Stomach (tissue), 19 donors: ENCODE measurements at places on chromosomes 7 and 10. TPM values are rescaled to one million over a fixed set of nuclear protein-coding genes. Genes with fewer than 3 reads are reported as not detected.

GRCh38 chr7:19707240-19707639 lies 1.6 kb downstream of the POLR1F start:
- peaks cover 16% of the 10 kb centered on the region for H3K36me3 ChIP-seq
- peaks cover 13% of the 10 kb centered on the region for H3K4me1 ChIP-seq
- no peak for DNase-seq
- H3K27ac ChIP-seq: no peak overlapping the region
- H3K4me3 ChIP-seq: peak overlapping the region; percentile 94

GRCh38 chr7:135341049-135341448 lies 107.4 kb downstream of the STRA8 start:
- DNase-seq: no peak
- no peak overlapping the region for H3K27ac ChIP-seq
- H3K27me3 ChIP-seq: no peaks in the 10 kb centered on the region
- H3K4me1 ChIP-seq: no peaks in the 10 kb centered on the region
- H3K4me3 ChIP-seq: no peak overlapping the region

GRCh38 chr7:77989981-77990566 lies 191.5 kb downstream of the PHTF2 start:
- no peak overlapping the region for H3K4me3 ChIP-seq
- peak; percentile 58 for DNase-seq
- no peak overlapping the region for H3K27ac ChIP-seq
- no peaks in the 10 kb centered on the region for H3K27me3 ChIP-seq
- no peaks in the 10 kb centered on the region for H3K4me1 ChIP-seq

GRCh38 chr10:53009961-53010907 lies 237.7 kb upstream of the MBL2 start:
- H3K4me3 ChIP-seq: no peak overlapping the region
- no peaks in the 10 kb centered on the region for H3K4me1 ChIP-seq
- no peak for DNase-seq
- no peaks in the 10 kb centered on the region for H3K27me3 ChIP-seq

DNA sequence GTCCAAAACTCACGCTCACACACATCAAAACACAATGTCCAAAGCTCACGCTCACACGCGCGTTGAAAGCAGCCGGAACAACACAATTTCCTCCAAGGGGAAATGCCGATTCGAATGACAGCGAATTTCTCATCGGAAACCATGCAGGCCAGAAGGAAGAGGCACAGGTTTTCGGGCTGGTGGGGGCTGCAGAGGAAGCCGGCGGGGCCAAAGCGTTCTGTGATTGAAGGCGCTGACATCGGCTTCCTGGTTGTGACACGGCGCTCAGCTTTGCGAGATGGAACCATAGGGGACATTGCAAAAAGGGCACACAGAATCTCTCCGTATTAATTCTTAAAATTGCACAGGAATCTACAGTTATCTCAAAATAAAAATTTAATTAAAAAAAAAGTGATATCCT lies 61.3 kb downstream of the FOXL3 start:
- no peaks in the 10 kb centered on the region for H3K27me3 ChIP-seq
- no peak overlapping the region for H3K27ac ChIP-seq
- H3K36me3 ChIP-seq: no peaks in the 10 kb centered on the region
- no peak overlapping the region for H3K4me3 ChIP-seq
- peaks cover 11% of the 10 kb centered on the region for H3K4me1 ChIP-seq
- DNase-seq: peak; percentile 67

DNA sequence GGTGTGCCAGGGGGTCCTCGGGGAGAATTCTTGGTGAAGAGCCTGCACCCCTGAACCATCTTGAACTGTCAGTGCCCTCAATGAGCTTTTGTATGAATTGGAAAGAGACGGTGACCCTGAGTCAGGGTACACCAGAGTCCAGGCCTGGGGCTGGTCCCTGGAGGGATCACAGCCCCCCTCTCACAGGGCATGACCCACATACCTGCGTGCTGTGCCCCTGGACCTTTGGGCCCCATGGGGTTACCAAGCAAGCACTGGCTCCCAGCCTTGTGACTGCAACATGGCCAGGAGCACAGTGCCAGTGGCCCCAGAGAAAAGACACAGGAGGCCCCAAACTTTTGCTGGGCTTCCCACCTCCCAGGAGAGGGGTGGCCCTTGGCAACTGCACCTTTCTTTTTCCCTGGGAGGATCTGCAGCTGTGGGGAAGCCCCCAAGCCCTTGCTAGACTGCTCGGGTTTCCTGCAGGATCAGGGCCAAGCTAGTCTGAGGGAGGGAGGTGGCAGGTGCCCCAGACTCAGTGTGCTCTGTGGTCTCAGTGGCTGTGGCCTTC lies 153.5 kb downstream of the ZNF248 start:
- no peak for DNase-seq
- H3K4me1 ChIP-seq: no peaks in the 10 kb centered on the region
- H3K27me3 ChIP-seq: no peaks in the 10 kb centered on the region
- no peak overlapping the region for H3K27ac ChIP-seq

- H3K27ac ChIP-seq: peak overlapping the region; percentile 73
- H3K4me3 ChIP-seq: no peak overlapping the region
- peaks cover 4% of the 10 kb centered on the region for H3K4me1 ChIP-seq
- DNase-seq: peak; percentile 25
- H3K27me3 ChIP-seq: no peaks in the 10 kb centered on the region
These were observed 4.8 kb upstream of the MTG1 start for GRCh38 chr10:133388973-133389818.

The GPC2 gene
- not detected for total RNA-seq

DNA sequence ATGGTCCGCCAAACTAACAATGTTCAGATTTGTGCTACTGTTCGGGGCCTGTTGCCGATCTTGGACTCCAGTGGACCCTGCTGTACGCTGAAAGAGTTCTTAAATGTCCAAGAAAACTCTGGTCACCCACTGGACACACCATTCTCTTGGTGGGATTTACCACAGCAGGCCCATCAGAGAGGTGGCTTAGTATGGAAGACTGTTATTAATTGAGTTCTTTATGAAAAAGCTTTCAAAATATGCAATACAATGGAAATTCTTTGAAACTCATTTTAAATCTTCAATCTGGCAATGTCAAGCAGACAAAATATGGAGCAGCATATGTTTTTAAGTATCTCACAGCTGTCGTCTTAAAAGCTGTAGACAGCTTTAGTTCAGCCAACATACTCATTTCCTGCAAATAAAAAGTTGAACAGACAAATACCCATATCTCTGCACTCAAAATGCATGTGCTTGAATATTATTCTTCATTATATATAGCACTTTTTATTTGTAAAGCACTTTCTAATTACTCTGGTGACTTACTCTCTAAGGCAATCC lies 37.4 kb upstream of the GRM8 start:
- DNase-seq: no peak
- peaks cover 4% of the 10 kb centered on the region for H3K27me3 ChIP-seq
- no peak overlapping the region for H3K27ac ChIP-seq
- H3K36me3 ChIP-seq: no peaks in the 10 kb centered on the region
- H3K4me1 ChIP-seq: no peaks in the 10 kb centered on the region
- H3K4me3 ChIP-seq: no peak overlapping the region

GRCh38 chr10:90935581-90936275 lies 14.8 kb upstream of the ANKRD1 start:
- no peaks in the 10 kb centered on the region for H3K27me3 ChIP-seq
- H3K36me3 ChIP-seq: no peaks in the 10 kb centered on the region
- no peak for DNase-seq
- no peaks in the 10 kb centered on the region for H3K4me1 ChIP-seq

DNA sequence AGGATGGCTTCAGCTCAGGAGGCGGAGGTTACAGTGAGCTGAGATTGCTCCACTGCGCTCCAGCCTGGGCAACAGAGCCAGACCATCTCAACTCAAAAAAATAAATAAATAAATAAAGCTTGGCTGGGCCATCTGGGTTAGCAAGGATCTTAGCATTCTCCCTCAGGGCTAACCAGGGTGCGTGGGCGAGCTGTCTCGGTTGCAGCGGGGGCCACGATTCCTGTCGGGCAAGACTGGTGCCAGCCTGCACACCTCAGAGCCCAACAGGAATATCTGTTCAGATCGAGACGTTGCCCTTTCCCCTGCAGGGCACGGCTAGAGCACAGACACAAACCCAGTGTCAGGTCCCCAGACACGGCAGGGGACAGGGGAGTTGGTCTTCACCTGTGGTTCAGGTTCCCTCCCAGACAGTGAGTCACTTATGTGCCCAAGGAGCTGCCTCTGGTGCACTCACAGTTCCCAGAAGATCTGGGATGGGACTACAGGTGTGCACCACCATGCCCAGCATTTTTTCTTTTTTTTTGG lies 75.5 kb upstream of the GTF2I start:
- DNase-seq: no peak
- H3K27ac ChIP-seq: peak overlapping the region; percentile 68
- H3K4me3 ChIP-seq: no peak overlapping the region
- no peaks in the 10 kb centered on the region for H3K36me3 ChIP-seq
- peaks cover 54% of the 10 kb centered on the region for H3K4me1 ChIP-seq

DNA sequence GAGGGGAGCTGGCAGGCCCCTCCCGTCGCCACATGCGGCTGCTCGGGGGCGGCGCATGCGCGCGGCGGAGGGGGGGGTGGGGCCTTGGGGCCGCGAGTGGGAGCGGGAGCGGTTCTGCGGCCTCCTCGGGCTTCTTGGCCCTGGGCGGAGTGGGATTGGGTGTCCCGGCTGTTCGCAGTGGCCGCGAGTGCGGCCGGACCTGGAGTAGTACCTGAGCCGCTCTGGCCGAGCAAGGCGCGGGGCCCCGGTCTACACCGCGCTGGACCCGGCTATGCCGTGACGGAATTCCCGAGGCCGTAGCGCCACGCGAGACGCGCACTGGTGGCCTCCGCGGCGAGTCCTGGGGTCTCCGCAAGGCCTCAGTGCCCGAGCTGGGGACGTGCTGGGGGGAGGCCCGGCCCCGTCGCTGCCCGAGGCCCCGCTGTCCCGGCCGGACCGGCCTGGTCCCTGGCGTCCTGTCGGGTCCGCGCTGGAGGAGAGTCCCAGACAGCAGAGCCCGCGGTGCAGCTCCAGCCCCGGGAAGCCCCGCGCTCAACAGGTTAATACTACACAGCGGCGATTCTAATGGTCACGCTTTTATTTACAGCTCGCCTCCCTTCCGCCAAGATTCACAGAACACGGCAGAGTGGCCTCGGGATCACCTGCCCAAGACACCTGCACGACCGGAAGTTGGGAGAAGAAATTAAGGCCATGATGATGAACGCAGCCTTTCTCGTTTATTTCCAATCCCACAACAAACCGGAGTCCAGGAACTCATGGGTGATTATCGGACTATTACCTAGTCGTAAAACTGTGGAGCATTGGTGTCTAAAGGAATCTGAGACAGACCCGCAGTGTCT lies 671 bp upstream of the PAXIP1 start:
- peak overlapping the region; percentile 96 for H3K27ac ChIP-seq
- H3K36me3 ChIP-seq: peaks cover 10% of the 10 kb centered on the region
- DNase-seq: peak; percentile 83
- H3K27me3 ChIP-seq: no peaks in the 10 kb centered on the region
- H3K4me3 ChIP-seq: peak overlapping the region; percentile 86

DNA sequence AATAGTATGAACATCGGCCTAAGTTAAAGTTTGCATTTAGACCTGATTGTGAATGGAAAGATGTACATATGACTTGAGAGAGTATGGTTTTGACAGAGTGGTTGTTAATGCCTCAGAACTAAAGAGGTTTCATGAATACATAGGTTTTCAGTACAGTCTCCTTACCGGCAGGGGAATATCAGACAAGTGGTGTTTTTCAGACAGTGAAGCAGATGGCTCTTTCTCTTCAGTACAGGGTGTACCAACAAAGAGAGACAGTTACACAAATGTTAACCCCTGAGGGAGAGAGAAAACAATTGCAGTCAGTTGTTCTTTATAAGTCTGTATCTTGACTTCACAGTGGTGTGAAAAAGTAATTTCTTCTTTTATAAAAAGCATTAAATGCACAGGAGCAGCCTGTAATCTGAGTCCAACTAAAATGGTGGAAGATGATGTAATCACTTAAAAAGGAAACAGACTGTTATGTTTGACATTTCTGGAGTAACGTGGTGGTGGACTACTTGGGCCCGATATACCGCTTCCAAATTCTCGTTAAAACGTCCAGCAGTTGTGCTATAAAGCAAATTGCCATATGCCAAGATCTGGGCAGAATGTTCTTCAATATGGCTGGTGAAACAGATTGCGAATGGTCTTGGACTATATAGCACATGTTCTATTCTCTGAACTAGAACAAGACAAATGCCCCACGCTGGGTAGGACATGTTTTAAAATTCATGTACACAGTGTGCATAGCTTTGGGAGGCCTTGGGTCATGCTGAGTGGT lies 69.2 kb downstream of the SDK1 start:
- DNase-seq: no peak
- H3K4me3 ChIP-seq: no peak overlapping the region
- H3K4me1 ChIP-seq: no peaks in the 10 kb centered on the region
- no peak overlapping the region for H3K27ac ChIP-seq
- no peaks in the 10 kb centered on the region for H3K36me3 ChIP-seq

The ZNF722 gene
- not detected for total RNA-seq

DNA sequence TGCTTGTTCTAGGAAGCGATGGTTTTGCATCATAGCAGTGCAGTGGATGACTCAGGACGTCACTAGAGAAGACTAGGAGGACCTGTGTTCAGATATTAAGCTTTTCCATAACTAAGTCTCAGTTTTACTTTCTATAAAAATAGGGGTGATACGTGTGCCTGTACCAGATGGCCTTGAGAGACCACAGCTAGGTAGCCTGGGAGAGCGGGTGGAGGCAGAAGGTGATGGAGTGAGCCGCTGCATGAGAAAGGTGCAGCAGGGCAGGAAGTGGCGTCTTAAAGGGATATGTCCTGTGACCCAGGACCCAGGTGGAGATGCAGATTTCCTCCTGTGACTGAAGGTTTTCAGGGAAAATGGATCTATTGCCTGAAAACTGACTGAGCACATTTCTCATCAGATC lies 304.9 kb downstream of the CDC14C start:
- H3K27ac ChIP-seq: no peak overlapping the region
- H3K36me3 ChIP-seq: no peaks in the 10 kb centered on the region
- H3K27me3 ChIP-seq: no peaks in the 10 kb centered on the region
- no peaks in the 10 kb centered on the region for H3K4me1 ChIP-seq
- H3K4me3 ChIP-seq: no peak overlapping the region

- H3K4me1 ChIP-seq: peaks cover 20% of the 10 kb centered on the region
- no peaks in the 10 kb centered on the region for H3K36me3 ChIP-seq
- DNase-seq: no peak
These were observed 24.6 kb downstream of the PRSS2 start for GRCh38 chr7:142795339-142795863.

The COL26A1 gene
- total RNA-seq: not detected

GRCh38 chr10:132576671-132577349 lies 39.2 kb downstream of the INPP5A start:
- no peak overlapping the region for H3K4me3 ChIP-seq
- H3K27ac ChIP-seq: peak overlapping the region; percentile 74
- H3K4me1 ChIP-seq: peaks cover 84% of the 10 kb centered on the region

The KMT2C gene
- total RNA-seq: 74.4 TPM

The NXPH1 gene
- total RNA-seq: not detected

The CDHR3 gene
- 30.1 TPM for total RNA-seq

DNA sequence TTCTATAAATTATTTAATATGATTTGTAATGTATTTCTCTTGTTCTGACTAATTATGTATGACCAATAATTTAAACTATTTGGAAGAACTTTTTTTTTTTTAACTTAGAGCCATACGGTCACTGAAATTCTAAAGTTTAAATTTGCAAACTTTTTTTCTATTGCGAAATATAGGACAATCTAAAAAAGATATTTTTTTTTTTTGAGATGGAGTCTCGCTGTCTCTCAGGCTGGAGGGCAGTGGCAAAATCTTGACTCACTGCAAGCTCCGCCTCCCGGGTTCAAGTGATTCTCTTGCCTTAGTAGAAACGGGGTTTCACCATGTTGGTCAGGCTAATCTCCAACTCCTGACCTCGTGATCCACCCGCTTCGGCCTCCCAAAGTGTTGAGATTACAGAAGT lies 130.5 kb downstream of the CPED1 start:
- H3K4me3 ChIP-seq: no peak overlapping the region
- no peaks in the 10 kb centered on the region for H3K27me3 ChIP-seq
- DNase-seq: no peak
- no peaks in the 10 kb centered on the region for H3K36me3 ChIP-seq

The CALML3 gene
- total RNA-seq: not detected
